ENCODE measurements at places on chromosomes 7 and 10.

GRCh38 chr10:14660831-14661230, 113.9 kb downstream of the FAM107B start:
- no peak for DNase-seq

GRCh38 chr7:64557601-64558322, 5.1 kb downstream of the ZNF680 start:
- DNase-seq: no peak

- DNase-seq: no peak
Observed at GRCh38 chr10:6473901-6474370, 106.1 kb downstream of the PRKCQ start.

GRCh38 chr10:116664631-116665030, 43.9 kb downstream of the PNLIPRP2 start:
- DNase-seq: no peak

- DNase-seq: no peak
Observed at GRCh38 chr10:77588886-77589285, 48.7 kb downstream of the KCNMA1 start.

DNA sequence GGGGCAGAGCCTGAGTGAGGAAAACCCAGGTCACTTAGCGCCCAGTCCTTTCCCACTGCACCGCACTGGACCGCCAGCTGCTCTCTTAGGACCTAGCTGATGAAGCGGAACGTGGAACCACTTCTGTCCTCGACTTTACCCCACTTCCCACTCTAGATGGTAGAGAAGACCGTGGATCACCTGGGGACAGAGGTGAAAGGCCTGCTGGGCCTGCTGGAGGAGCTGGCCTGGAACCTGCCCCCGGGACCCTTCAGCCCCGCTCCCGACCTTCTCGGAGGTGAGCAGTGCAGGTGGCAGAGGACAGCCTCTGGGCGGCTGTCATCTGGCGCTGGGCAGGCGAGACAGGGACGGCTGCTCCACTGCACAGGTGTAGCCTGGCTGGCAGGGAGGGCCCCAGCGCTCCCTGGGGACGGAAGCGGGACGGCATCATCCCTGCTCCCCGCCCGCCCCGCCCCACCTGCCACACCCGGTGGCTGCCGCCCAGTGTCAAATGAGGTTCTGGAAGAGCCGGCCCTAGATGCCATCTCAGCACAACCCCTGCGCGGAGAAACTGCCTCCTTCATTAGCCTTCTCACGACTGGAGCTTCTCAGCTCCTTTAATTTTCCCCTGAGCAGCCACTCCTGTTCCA, 11.7 kb downstream of the PLAC9 start:
- DNase-seq: no peak

- DNase-seq: no peak
Observed at GRCh38 chr7:91674470-91674869, 206.0 kb downstream of the MTERF1 start.

DNA sequence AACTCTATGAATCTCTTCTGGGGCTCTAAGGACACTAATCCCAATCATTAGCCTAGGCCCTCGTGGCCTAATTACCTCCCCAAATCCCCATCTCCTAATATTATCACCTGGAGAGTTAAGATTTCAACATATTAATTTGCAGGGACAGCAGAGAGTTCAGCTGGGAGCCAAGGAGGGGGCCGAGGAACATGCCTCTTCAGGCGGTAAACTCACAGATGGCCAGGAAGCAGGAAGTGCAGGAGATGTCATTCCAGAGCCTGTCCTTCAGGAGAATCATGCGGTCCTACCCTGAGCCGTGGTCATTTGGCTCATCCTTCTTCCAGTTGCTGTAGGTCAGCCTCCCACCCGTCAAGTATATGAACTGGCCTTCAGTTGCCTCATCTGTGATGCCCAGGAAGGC, 21.9 kb upstream of the SFTPA2 start:
- DNase-seq: no peak

- DNase-seq: no peak
Observed at GRCh38 chr10:65416094-65416493, 1509.7 kb upstream of the LRRTM3 start.

DNA sequence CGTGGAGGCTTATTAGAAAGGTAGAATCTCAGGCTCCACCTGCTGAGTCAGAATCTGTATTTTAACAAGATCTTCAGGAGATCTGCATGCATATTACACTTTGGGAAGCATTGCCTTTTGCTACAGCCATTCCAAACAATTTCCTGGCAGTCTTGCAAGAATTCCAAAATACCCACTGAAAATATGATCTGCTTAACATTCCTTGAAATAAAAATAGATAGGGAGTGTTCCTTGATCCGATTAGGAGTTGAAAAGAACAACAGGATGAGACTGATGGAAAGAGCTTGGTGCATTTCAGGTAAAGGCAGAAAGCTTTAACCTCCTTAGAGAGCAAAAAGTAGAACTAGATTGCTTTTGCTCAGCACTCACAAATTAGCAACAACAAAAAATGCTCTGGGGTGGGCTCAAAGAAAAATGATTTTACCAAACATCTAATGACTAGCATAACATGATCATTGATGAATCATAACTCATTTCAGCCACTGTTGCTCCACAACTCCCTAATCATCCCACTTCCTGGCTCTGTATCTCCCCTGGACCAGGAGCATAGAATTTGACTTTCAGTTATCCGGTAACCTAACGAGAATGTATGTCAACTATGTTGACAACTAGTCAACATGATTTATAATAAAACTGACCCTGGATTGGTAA, 115.2 kb downstream of the RNLS start:
- no peak for DNase-seq

- no peak for DNase-seq
Observed at GRCh38 chr10:77834943-77835668, 91.4 kb downstream of the DLG5 start.

DNA sequence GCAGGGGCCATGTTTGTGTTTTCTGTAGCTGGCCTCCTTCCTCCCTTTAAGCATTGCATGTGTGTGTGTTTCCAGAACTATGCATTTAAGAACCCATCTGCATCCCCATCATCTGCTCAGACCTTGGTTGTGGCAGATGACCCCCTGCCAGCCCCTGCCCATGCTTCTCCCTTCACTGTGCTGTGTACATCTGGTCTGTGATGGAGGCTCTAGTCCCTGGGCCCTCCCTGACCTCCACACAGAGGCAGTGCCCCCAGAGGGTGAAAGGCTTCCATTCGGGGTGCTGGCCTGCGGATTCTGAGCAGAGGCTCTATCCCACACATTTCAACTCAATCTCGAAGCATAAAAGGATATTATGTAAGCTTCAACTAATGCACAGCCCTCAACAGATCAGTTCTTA, 89.4 kb downstream of the TACC2 start:
- DNase-seq: no peak

- no peak for DNase-seq
Observed at GRCh38 chr10:5509236-5509635, 9.9 kb upstream of the CALML5 start.

DNA sequence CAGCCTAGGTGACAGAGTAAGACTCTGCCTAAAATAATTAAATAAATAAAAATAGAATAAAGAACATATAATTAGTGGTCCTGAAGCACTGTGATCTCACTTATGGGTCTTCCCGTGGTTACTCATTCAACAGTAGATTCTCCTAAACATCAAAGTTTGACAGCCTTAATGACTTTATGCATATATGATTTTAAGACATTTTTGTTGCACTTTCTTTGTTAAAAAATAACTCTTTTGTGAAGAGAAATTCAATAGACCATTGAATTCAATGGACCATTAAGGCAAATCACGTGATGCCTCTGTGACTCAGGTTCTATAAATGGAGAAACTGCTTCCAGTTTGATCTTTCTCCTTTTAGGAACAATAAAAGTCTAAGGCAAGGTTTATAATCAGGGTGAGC, 59.6 kb downstream of the ATOH7 start:
- no peak for DNase-seq

- DNase-seq: no peak
Observed at GRCh38 chr10:132926777-132927650, 15.4 kb downstream of the CFAP46 start.

DNA sequence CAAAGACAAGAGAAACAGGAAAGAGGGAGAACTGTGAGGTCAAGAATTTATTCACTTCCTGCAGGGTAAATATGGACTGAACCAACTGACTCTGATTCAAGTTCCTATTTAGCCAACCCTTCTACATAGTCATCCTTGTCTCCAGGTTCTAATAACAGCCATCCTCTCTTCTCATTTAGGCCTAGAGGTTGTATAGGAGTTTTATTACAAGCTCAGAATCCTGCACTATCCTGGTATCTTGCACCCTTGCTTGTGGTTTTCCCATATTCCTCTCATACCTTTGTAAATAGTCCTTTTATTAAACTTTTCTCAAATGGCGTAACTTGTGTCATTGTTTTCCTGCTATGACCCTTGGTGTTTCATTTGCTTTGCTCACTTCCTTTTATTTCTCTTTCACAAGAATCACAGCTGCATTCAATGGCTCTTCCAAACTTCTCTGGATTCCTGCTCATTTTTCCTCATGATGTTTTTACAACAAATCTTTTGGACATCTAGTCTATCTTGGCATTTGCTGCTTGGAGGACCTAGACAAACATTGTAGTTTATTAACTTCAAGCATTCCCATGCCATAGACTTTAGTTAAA, 12.4 kb upstream of the OR2A5 start:
- DNase-seq: no peak

DNA sequence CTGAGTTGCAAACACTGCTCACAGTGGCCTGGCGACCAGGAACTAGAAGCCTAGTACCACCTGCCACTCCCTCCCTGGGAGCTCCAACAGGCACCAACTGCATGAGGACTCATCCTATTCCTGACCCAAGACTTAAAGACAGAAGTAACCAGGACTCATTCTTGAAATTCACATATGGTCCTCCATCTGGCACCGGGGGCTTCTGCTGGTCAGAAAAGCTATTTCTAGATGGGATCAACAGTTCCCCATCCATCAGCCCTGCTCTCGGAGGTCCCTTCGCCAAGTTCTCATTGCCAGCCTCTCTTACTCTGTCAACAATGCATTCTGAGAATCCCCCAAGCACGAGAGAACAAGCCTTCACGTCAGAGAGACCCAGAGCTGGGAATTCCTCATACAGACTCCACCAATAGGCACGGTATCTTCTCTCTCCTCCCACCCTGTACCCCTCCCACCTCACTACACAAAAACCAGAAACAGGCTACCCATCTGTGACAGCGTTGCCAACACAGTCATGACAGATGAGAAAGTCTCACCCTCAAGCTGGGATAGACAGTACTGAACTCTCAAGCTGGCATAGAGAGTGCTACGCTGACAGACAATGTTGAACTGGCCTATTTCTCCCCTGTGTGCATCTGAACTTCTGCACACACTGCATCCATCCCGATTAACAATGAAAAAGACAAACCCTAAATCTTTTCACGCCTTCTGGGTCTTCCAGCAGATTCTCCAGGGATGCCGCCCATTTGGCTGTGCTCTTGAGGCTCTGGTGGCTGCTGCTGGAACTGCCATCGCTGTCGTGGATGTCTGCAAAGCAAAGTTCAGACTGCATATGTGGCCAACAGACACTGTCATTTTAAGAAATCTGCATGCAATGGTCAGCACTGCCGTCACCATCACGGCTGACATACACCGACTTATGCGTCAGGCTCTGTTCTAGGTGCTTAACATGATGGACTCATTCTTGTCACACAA, 15.6 kb downstream of the RGS10 start:
- no peak for DNase-seq

DNA sequence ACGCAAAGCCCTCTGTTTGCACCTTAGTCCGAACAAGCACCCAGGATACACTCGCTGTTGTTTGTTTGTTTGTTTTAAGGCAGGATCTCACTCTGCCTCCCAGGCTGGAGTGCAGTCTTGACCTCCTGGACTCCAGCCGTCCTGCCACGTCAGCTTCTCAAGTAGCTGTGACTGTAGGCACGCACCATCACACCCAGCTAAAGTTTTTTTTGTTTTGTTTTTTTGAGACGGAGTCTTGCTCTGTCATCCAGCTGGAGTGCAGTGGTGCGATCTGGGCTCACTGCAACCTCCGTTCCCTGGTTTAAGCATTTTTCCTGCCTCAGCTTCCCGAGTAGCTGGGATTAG, 76.8 kb downstream of the CTBP2 start:
- no peak for DNase-seq

DNA sequence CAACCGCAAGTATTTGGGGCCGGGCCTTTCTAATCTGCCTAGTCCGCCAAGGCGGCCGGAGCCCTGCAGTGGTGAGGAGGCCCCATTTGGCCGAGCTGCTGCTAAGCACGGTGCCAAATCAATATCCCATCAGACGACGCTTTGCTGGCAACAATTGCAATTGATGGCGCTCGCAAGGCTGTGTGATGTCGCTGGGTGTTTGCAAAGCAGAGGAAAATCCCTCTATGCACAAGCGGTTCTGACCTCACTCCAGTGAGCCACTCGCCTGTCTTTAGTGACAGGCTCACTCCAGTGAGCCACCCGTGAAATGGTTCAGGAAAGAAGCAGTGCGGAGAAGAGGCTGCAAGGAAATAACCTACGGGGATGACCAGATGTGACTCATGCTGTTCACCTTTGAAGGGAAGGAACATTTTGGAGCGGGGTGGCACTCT, 18.3 kb upstream of the PDE1C start:
- DNase-seq: no peak

DNA sequence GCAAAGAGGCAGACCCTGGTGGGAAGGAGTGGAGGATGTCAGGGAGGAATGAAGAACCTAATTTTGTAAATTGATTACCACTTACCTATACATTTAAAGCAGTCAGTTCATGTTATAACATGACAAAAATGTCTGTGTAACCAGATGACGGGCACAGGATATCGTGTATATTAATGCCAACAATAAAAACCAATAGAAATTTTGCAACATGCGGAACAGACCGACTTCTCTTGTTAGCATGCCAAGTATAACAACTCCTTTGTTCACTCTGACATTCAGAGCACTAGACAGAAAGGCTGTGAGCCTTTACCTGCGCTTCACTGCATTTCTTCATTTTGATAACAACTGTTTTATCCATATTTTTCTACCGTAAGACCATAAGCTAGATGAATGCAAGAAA, 29.9 kb downstream of the CDK6 start:
- DNase-seq: no peak

GRCh38 chr7:50145801-50146338, 52.8 kb upstream of the ZPBP start:
- DNase-seq: no peak

DNA sequence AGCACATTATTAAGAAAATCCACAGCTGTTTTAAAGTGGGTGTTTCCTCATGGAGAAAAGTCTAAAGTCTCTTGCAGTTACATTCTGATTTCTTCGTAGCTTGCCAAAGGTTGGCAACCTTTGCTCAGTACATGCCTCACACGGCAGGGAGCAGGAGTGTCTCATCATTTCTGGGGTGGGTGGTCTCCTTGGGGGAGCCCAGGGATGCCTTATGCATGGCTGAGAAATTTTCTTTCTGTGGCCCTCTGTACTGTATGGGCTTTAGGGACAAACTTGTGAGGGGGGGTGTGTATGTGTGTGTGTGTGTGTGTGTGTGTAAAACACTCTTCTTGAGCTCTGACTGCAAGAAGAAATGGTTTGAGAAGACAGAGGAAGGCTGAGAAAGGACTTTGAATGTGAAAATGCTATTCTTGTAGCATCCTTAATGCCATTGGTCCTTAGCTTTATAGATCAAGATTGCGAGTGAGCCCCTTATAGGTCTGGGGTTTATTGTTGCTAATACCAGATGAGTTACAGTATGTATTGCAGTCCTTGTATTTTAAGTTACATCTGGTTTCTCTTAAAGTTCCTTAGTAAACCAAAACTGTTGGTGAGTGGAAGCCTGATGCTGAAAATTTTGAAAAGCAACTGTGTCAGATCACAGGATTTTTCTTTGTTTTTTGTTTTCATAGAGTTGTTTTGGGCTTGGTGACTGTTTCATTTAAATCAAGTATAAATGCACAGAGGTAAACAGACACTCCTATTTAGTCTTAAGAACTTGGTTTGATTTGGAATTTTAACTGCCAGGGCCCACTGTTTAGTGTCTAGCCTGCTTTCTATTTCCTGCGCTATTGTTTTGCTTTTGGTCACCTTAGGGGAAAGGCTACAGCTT, 242.0 kb downstream of the BICC1 start:
- DNase-seq: no peak

GRCh38 chr7:77426521-77427051, 10.4 kb upstream of the GSAP start:
- no peak for DNase-seq

Data from stimulated activated CD4-positive, alpha-beta T cell treated with anti-CD3 and anti-CD28 coated beads, Interleukin-15, amount 100 ng/mL, for 1 hour (primary cell).